Body of pancreas (tissue), 4 donors: ENCODE measurements at places on chromosomes 13 and 19.

GRCh38 chr19:1978346-1978894, 37.1 kb downstream of the BTBD2 start:
- H3K4me3 ChIP-seq, result no peak overlapping the region
- no peak for DNase-seq
- peaks cover 15% of the 10 kb centered on the region for H3K36me3 ChIP-seq
- H3K4me1 ChIP-seq, result no peaks in the 10 kb centered on the region
- H3K27me3 ChIP-seq, result no peaks in the 10 kb centered on the region

GRCh38 chr13:103288114-103288513, 221.9 kb upstream of the SLC10A2 start:
- no peaks in the 10 kb centered on the region for H3K4me1 ChIP-seq
- H3K36me3 ChIP-seq, result no peaks in the 10 kb centered on the region
- no peaks in the 10 kb centered on the region for H3K27me3 ChIP-seq
- H3K27ac ChIP-seq, result no peak overlapping the region

GRCh38 chr13:85698256-85698655, 101.0 kb downstream of the SLITRK6 start:
- DNase-seq, result no peak
- no peak overlapping the region for H3K27ac ChIP-seq

GRCh38 chr13:73754727-73755292, 379.4 kb downstream of the KLF12 start:
- H3K4me3 ChIP-seq, result no peak overlapping the region
- no peaks in the 10 kb centered on the region for H3K4me1 ChIP-seq
- no peaks in the 10 kb centered on the region for H3K27me3 ChIP-seq
- DNase-seq, result peak; percentile 9

DNA sequence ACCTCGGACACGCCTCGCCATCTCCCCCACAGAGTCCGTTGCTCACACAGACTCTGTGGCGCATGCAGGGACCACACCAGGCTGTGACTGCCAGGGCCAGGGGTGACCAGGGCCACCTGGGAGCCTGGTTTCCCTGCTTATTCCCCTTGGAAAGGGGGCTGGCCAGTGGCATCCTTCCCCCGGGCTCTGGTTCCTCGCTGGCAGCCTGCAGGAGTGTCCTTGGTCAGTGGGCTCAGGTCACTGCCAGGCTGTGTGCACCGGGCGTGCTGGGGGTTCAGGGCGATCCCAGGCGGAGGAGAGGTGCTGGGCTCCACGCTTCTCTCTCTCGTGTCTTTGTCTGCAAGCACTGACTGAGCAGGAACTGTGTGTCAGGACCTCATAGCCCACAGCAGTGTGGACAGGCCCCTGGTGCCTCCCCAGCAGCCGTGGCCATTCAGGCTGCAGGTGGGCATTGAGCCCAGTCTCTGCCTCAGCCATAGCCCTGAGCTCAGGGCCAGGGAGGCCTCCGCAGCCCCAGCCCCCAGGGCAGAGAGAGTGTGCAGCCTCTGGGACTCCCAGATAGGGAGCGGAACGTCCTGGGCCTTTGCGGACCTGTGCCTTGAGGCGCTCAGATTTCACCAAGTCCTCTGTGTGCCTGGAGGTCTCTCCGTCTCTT, 6.5 kb downstream of the PIAS4 start:
- no peak for DNase-seq
- no peak overlapping the region for H3K4me3 ChIP-seq
- no peaks in the 10 kb centered on the region for H3K27me3 ChIP-seq
- H3K4me1 ChIP-seq, result peaks cover 76% of the 10 kb centered on the region
- no peaks in the 10 kb centered on the region for H3K36me3 ChIP-seq
- H3K27ac ChIP-seq, result no peak overlapping the region

DNA sequence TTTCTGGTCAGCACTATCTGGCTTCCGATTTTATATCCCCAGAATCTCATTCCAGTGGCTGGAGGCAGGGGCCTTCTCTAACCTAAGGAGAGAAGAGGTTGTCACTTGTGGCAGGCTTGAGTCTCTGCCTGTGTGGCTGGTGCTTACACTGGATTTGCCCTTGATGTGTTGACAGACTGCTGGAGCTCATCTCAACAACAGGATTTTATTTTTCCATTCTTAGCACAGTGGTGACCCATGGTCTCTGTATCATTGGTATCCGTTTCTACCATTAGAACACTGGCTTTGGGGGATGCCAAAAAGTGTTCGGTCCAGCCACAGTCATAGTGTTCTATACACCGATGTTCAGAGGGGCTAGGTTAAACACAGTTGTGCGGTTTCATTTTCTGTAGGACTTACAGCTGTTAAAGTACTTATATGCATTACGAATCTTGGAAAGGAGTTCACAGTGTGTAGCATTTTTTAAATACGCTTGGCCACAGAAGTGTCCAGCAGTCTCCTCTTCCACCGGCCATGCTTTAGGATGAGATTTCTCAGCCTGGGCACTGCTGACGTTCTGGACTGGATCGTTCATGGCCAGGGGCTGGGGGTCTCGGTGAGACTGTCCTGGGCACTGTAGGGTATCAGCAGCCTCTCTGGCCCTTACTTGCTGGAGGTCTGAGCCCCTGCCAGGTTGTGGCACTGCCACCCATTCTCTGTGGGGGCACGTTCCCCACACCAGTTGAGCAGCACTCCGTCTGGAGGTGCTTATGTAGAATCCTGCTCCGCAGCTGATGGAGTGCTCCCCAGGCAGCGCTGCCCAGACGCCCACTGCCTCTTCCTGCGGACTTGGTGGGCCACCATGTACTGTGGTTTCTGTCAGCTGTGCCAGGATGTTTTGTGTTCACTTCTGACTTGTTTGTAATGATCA, 41.4 kb upstream of the TEX29 start:
- peaks cover 10% of the 10 kb centered on the region for H3K4me1 ChIP-seq
- no peak overlapping the region for H3K27ac ChIP-seq
- DNase-seq, result no peak
- H3K27me3 ChIP-seq, result no peaks in the 10 kb centered on the region

GRCh38 chr13:108342369-108343289, 73.1 kb downstream of the TNFSF13B start:
- H3K36me3 ChIP-seq, result no peaks in the 10 kb centered on the region
- H3K4me3 ChIP-seq, result no peak overlapping the region
- no peak for DNase-seq

DNA sequence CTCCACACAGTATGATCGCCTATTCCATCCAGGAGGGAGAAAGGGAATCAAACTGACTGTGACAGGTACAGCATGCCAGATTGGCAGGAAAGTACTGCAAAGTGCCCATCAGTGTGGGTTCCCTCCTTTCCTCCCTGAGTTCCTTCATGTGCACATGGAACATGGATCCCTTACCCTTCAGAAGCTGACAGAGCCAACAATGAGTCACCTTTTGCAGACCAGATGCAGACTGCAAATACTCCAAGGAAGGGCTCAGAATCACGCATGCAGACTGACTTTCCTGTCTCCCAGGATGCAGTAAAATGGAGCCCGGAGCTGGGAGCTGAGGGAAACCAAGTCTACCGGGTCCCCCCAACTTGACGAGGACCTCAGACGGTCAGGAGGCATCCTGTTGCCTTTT, 41.8 kb downstream of the SACS start:
- no peaks in the 10 kb centered on the region for H3K4me1 ChIP-seq
- no peaks in the 10 kb centered on the region for H3K36me3 ChIP-seq
- H3K27ac ChIP-seq, result no peak overlapping the region
- no peaks in the 10 kb centered on the region for H3K27me3 ChIP-seq
- DNase-seq, result no peak

GRCh38 chr13:44240611-44241145, 132.9 kb upstream of the SERP2 start:
- no peaks in the 10 kb centered on the region for H3K36me3 ChIP-seq
- DNase-seq, result no peak
- no peaks in the 10 kb centered on the region for H3K4me1 ChIP-seq
- H3K27ac ChIP-seq, result no peak overlapping the region
